ENCODE measurements at places on chromosomes 16 and 17.

GRCh38 chr16:88550246-88550661 is 19.9 kb upstream of the ZC3H18 start:
- DNase-seq: no peak

DNA sequence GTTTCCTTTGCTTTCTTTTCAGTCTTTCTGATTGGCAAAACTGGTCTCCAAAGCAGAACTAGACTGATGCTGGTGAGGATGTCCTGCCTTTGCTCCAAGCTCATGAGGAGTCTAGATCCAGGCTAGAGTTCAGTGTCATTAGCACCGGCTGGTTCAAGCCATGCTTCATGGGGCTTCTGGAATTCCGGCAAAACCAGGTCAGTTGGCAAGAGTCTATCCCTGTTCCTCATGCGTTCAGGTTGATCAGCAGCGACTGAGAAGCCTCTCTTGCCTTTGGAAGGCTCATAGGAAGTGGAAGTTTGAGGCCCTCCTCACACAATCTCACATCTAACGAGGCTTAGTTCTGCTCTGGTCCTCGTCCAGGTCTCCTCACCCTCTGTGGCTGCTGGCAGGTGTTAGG is 194.3 kb downstream of the HS3ST3A1 start:
- DNase-seq: no peak

GRCh38 chr16:70267516-70267915 is 15.8 kb upstream of the EXOSC6 start:
- peak; percentile 56 for DNase-seq

DNA sequence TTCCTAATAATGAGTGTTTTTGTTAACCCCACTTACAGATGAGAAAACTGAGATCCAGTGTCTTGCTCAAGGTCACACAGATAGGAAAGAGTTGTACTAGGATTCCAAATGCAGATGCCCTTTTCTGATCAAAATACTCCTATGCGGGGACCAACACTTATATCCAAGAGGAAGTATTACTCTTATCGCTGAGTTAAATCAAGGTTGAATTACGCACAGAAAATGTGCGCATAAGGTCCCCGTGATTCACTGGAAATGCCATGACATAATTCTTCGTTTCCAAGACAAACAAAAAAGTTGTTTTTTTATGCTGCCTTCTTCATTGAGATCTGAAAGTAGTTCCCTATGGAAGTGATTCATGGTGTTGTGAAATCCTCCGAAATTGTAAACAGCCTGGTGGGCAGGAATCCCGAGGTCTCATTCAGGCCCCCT is 463.8 kb upstream of the HSBP1 start:
- no peak for DNase-seq

- DNase-seq: no peak
Observed at GRCh38 chr16:75921281-75921680, 195.0 kb upstream of the CPHXL start.

- DNase-seq: peak; percentile 77
Observed at GRCh38 chr17:45394913-45395568, 37.6 kb downstream of the ARHGAP27 start.

DNA sequence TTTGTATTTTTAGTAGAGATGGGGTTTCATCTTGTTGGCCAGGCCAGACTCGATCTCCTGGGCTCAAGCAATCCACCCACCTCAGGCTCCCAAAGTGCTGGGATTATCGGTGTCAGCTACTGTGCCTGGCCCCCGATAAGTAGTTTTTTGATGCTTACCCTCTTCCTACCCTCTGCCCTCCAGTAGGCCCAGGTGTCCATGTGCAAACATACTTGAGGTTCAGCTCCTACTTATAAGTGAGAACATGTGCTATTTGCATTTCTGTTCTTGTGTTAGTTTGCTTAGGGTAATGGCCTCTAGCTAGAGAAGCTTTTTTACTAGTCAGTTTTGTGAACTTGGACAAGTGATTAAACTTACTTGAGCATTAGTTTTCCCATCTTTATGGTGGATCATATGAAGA is 136.8 kb downstream of the HS3ST4 start:
- no peak for DNase-seq

DNA sequence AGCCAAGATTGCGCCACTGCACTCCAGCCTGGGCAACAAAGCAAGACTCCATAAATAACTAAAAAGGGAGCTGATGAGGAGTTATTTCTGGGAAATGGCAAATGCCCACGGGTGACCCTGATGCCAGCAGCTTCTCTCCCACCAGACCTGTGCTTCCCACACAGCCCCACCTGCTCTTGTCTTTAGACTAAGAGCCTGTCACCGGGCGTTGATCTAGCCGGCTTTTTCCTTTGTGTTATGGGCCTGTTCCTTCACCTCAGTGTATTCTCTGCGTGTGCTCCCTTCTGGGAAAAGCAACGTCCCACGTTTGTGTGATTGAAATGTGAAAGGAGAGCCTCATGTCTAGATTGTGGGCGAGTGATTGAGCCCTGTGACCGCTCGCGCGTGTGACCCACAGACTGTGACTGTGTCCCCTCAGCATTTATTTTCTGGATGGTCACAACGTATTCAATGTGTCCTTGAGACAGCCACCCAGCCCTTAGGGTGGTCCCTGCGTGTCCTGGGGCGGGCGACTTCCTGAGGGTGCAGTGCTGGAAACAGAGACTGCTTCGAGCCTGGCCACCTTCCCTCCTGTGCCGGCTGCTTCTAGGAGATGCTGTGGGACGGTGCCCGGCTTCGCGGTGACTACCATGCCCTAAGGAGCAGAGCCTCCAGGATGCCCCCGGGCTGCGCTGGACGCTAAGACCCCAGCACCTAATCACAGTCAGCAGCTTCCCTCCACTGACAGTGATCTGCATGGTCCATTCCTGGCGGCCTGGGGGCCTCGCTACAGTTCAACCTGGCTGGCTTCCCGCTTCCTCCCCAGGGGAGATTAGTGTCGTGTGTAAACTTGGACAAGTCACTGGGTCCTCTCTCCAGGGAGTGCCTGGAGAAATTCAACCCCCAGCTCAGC is 7.8 kb upstream of the RNPS1 start:
- no peak for DNase-seq

- peak; percentile 53 for DNase-seq
Observed at GRCh38 chr17:33142705-33143299, 150.3 kb downstream of the ASIC2 start.

GRCh38 chr17:36885771-36886377 is 51.4 kb upstream of the LHX1 start:
- DNase-seq: no peak

GRCh38 chr17:39628655-39629493 is 2.1 kb downstream of the PPP1R1B start:
- DNase-seq: no peak

DNA sequence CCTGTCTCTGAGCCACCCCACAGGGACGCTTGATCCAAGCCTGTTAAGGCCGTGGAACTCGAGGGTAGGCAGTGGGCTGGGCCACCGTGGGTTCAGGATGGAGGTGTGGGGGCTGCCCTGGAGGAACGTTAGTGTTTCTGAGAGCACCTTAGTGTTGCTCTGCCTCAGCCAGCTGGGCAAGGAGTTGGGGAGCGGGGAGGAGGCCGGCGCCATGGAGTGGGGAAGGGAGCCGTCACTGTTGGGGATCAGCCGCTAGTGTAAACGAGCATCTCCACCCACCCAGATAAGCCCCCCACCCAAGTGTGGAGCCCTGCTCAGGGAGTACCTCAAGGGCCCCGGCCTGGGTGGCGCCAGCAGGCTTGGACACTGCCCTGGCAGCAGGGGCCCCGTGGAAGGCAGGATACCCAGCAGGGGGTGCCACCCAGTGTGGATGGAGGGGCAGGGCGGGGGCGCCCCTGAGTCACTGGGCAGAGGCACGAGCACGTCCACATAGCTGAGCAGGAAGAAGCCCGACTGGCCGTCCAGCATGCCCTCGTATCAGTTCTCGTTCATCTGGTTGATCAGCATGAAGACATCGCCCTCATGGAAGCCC is 98.6 kb downstream of the KPNA2 start:
- no peak for DNase-seq

GRCh38 chr16:57643147-57643874 is 14.9 kb downstream of the ADGRG1 start:
- DNase-seq: peak; percentile 61

DNA sequence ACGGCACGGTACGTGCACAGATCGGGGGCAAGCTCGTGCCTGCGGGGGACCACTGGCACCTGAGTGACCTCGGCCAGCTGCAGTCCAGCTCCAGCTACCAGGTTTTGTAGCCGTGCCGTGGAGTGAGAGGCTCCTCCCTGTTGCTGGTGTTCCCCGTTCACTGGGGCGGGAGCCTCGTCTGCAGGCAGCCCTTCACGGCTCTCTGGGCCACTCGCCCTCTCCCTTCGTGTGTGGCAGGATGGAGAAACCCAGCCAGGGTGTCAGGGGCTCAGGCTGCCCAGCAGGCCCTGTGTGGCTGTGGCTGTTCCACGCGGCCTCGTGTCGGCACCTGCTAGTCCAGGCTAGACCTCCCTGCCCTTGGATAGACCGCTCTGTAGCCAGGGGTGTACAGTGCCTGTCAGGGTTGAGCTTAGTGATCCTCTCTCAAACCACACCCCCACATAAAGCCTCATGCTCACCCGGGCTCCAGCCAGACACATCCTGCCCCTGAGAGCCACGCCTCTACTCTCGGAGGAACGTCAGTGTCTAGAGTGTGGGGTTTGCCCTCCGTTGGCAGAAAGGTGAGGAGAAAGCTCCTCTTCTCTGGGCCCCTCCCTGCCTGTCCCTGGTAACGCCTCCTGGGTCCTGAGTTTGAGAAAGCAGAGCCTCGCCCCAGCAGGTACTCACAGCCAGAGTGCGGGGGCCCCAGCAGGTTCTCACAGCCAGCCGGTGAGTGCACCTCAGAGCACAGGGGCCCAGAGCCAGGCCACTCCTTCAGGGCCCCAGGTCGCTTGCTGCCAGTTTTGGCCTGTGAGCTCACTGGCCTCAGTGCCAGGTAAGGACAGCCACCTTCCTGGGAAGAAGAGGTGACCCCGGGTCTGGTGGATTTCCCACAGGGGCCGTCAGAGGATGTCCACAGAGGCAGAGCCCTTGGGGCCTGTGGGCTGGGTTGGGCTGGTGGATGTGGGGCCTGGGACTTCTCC is 27.7 kb downstream of the NME3 start:
- DNase-seq: no peak

- DNase-seq: no peak
Observed at GRCh38 chr17:43018932-43019331, 3.3 kb downstream of the VAT1 start.

- peak; percentile 10 for DNase-seq
Observed at GRCh38 chr16:62256406-62256805, 220.2 kb upstream of the CDH8 start.

- DNase-seq: peak; percentile 95
Observed at GRCh38 chr16:8370374-8371270, 219.7 kb downstream of the TMEM114 start.

- no peak for DNase-seq
Observed at GRCh38 chr17:4174556-4174955, 31.6 kb downstream of the CYB5D2 start.

DNA sequence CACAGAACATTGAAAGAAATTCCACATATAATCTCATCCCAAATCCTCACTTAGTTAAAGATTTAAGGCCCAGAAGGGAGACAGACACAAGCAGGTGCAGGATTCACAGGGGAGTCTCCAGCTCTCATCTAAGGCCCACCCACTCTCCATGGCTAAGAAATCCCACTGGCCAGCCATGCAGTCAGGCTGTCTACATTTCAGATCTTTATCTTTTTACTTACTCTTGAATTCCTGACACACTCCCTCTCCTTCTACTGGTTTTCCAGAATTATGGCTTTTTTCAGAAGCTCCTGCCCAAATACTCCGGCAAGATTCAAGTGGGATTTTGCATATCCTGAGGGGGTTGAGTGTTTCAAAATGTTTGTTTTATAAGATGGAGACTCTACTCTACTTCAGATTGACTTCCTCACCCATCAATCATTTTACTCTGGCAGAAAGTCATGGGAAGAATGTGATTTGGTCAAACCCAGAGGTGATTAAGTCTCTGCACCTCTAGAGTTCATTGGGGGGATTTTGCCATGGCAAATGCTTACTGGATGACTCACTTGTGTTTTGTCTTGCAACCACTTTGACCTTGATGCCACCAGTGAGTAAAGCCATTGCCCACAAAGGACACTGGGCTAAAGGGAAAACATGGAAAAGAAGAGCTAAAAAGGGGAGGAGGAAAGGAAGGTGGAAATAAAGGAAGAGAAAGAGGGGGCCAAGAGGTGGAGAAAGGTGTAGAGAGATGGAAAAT is 688.8 kb upstream of the SALL1 start:
- peak; percentile 65 for DNase-seq

- no peak for DNase-seq
Observed at GRCh38 chr17:38397227-38397626, 31.0 kb upstream of the ARHGAP23 start.

DNA sequence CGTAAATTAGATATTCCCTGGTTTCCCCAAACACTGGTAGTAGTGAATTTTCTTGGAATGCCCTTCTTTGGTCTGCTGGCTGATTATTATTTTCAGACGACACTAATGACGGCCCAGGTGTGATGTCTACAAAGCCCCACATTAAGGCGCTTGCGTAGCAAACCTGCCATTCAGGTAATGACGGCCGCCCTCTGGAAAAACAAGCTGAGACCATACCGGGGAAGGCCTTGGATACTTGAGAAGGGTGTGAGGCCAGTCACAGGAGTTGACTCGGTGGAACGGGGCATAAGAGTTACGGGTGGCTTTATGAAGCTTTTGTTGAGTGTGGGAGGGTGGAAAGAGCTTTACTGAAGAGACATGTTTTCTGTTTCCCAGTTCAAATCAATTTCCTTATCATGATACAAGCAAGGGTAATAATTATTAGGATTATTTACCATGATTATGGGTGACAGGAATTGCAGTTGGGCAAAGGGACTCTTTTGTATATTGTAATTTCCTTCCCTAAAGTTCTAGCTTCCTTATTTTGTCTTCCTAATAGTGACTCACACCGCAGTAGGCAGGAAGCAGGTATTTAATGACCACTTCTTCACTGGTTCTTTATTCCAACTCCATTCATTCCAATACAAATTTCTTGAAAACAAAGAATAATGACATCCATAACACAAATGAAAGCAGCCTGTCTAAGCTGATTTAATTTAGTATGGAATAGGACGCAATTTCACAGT is 24.8 kb downstream of the KRT23 start:
- no peak for DNase-seq

- DNase-seq: no peak
Observed at GRCh38 chr16:56716761-56717160, 13.2 kb upstream of the NUP93 start.

DNA sequence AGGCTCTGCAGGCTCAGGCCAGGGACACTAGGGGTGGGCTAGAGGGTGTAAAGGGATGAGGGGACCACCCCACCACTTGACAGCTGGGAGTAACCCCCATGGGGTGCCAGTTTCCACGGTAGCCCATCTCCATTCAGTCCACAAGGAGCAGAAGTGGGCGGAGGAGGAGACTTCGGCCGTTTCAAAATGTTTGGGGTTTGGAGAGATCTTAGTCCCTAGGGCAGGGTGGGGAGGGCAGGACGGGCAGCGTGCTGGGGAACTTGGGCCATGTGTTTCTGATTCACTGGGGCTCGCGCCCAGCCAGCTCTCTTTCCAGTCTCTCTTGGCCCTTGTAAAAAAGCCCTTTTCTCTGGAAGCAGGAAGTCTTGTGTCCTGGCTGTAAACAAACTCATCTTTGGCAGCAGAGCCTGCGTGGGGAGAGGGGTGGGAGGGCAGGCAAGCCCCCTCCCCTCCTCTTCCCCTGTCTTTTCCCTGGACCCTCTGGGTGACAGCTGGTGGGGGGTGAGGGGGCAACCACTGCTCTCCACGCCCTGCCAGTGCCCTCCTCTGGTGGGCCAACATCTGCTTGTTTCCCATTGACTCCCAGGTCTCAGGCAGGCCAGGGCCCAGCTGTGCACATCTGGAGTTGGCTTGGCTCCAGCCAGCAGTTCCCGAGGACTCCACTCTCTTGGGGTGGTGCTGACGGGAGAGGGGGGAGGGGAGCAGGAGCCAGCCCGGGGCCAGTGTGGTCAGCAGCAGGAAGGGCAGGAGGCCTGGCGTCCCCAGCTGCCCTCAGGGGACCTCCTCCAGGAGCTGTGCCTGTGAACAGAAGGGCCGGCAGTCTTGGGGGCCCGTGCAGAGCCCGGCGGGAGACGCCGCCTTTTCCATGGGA is 8.1 kb downstream of the CYGB start:
- DNase-seq: no peak

Data from urothelium cell line (cell line).